Fibroblast of skin of left biceps (primary cell): ENCODE measurements at places on chromosomes 12 and 14.

DNA sequence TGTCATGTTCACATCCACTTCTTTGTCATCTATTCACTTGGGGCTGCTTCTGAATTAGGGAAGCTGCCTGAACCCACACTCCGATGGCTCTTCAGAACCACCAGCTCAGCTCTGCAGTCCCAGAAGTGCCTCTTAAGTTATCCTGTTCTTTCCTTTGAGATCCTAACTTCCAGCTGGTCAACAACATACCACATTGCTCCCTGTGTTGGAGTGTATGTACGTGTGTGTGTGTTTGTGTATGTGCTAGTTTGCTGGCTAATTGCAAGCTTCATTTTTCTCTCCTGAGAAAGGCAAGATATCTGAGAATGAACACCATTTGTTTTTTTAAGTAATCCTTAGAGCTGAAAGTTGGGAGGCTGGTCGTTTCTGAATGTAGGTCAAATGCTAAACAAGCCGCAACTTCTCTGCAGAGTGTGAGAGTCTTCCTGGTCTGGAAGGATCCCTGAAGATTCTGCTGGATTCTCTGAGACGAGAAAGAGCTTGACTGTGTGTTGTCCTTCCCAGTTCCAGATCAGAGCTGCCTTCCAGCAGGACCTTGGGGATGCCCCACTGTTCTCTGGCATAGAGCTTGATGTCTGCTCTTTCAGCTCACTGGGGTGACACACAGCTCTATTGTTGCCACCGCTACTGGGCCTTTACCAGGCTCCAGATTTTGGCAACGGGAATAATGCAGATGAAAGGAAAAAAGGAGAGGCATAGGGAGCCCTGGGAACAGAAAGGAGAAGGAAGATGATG is 839 bp downstream of the GSG1 start:
- DNase-seq: no peak

- DNase-seq: no peak
Measured at GRCh38 chr12:56257491-56258067, 605 bp downstream of the ANKRD52 start.

DNA sequence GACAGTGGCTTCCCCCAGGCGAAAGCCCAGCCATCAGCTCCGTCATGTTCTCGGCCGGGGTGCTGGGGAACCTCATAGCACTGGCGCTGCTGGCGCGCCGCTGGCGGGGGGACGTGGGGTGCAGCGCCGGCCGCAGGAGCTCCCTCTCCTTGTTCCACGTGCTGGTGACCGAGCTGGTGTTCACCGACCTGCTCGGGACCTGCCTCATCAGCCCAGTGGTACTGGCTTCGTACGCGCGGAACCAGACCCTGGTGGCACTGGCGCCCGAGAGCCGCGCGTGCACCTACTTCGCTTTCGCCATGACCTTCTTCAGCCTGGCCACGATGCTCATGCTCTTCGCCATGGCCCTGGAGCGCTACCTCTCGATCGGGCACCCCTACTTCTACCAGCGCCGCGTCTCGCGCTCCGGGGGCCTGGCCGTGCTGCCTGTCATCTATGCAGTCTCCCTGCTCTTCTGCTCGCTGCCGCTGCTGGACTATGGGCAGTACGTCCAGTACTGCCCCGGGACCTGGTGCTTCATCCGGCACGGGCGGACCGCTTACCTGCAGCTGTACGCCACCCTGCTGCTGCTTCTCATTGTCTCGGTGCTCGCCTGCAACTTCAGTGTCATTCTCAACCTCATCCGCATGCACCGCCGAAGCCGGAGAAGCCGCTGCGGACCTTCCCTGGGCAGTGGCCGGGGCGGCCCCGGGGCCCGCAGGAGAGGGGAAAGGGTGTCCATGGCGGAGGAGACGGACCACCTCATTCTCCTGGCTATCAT is 663 bp downstream of the PTGER2 start:
- DNase-seq: no peak

- DNase-seq: no peak
Measured at GRCh38 chr12:85835426-85836196, 598 bp downstream of the RASSF9 start.

DNA sequence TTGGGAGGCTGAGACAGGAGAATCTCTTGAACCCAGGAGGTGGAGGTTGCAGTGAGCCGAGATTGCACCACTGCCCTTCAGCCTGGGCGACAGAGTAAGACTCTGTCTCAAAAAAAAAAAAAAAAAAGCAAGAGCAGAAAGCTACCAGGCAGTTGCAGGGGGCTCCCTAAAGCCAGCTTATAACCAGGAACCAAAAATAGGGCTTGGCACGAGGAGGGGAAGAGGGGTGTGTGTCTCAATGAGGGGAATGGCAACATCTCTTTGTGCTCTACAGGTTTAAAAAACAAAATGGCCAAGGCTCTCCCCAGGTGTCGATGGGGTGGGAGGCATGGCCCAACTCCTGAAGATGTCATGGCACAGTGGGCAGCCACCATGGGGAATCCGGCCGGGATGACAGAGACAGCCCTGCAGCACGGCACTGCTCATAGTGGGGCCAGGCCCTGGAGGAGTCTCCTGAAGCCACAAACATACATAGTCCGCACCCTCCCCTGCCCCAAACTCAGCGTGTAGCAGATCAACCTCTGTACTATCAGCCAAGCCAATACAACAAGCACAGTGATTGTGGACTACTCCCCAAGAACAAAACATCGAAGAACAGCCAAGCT is 16.0 kb upstream of the EIF5 start:
- DNase-seq: no peak

DNA sequence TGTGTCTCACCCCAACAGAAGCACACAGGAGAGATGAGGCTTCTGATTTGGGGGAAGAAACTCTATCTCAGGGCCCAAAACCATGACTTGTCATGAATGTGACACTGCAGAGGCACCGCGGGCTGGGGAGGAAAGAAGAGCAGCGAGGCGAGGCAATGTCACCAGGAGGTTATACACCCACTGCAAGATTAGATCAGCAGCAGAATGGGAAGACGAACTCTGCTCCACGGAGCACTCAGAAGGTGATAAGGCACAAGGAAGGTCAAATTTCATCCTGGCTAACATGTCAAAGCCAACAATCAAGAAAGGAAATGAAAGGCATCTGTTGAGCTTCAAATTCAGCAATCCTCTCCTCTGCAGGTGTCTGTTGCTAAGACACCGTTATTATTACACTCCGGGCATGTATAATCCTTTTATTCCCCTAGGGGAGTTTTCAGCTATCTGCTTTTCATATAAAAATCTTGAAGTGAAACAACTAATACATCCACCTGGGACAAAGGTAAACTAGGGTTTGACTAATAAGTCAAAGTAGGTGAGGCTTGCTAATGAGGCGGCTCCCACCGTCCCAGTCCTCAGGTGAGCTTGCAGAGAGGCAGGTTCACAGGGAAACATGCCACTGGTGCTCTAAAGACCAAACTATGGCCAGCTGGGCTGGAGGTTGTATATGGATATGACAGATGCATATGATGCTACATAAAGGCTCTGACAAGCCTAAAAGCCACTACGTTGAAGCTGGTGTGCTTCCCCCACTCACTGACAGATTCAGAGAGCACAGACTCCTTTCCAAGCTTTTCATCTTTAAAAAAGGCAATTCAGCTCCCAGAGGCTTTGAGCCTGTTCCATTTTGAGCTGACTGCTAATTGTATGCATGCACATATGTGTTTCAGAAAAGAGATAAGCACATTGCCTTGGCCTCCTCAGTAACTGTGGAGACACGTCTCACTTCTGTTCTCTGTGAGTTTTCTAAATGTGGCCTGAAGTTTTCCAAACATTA is 221.2 kb downstream of the NELL2 start:
- no peak for DNase-seq

GRCh38 chr12:91215940-91216454 is 33.4 kb upstream of the DCN start:
- DNase-seq: no peak

DNA sequence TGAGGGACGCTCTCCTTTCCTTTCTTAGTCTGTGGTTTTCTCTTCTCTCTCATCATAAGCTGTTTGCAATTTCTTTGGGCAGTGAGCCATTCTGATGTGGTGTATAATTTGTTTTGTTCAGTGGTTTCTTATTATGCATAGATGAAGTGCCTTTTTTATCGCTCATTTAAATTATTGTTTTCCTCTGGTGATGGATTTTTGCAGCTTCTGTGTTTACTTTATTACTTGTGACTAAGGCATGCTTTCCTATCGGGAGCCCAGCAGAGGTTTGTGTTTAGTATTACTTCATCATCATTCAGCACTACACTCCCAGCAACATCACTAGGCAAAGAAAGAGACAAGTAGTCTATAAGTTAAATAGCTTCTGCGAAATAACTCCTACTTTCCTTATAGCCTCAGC is 586.6 kb upstream of the NOVA1 start:
- DNase-seq: peak; percentile 6

GRCh38 chr12:122789637-122790036 is 15.3 kb downstream of the CCDC62 start:
- no peak for DNase-seq

GRCh38 chr14:59333235-59333634 is 131.9 kb downstream of the GPR135 start:
- no peak for DNase-seq

DNA sequence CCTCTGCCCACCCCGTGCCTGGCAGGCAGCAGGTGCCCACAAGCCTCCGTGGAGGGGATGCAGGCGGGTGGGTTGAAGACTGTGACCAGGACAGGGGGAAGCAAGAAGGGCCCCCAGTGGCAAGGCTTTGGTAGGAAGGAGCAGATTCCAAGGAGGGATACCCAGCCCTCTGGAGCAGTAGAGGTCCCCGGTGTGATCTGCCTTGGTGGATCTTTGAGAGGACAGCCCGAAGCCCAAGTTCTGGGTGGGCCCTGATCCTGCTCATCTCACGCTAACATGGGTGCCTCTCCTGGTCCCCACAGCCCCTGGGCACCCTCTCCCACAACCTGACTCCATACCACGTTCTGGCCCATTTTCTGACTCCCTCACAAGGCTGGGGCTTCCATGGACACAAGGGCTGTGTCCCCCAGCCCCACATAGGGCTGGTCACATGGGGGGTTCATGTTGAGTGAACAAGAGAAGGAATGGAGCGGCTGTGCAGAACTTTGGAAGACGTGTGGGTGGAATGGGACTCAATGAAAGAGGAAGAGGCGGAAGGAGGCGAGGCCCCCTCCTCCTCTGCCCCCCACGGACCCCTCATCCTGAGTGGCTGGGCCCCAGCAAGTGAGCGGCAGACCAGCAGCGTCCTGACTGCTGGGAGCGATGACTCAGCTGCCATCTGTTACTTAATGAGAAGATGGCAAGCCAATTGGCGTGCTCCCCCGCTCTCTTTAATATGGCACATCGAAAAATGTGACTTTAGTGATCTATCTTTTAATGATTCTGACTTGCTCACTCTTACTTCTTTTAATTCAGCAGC is 77.0 kb upstream of the BCL11B start:
- no peak for DNase-seq

GRCh38 chr14:45120096-45120495 is 14.2 kb downstream of the FKBP3 start:
- no peak for DNase-seq

- DNase-seq: no peak
Measured at GRCh38 chr12:19764408-19764807, 325.1 kb downstream of the AEBP2 start.

DNA sequence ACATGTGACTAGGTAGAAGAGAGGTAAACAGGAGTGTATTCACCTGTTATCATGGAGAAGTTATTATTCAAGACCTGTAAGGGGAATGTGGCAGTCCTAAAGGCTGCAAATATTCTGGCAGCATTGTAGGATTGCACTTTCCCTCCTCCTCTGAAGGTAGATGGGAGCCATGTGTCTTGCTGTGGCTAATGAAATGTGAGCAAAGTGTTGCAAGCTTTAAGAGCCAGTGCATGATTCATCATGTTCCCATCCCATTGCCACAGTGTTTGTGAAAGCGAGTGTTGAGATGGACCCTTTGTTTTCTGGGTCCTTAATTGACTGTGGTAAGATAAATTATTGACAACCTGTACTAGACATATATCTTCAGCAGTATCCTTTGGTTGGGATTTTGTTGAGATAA is 128.7 kb downstream of the RGS6 start:
- DNase-seq: no peak

DNA sequence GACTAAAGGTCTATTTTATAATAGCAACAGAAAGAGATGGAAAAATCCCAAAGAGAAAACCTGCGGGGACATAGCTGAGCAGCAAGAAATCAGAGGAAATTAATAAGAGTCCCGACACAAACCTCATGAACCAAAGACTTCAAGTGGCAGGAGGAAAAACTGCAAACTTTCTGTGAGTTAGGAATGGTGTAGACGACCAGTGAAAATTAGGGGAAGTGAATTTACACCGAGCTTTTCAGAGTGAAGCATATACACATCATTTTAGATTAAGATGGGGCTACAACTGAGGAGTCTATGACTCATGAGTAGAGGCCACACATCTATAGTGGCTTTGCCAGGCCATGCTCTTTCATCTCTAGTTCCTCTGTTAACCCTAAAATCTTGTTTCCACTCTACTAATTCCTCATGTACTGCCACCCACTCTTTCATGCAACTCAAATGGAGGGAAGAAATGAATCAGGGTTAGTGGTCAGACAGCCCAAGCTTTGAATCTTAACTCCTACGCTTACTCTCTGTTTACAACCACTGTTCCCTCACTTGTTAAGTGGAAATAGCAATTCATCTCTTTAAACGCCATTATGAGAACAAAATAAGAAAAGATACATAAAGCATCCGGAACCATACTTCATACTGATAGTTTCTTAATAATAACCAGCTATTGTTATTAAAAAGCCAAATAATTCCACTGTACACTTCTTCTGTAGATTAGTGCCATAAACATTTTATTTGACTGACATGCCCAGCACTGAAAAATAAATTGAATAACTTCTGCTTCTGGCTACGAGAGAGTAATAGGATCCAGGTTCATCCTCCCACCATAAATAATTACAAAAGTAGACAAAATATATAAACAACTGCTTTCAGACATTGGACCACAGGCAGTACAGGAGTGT is 219.3 kb downstream of the RMST start:
- no peak for DNase-seq

DNA sequence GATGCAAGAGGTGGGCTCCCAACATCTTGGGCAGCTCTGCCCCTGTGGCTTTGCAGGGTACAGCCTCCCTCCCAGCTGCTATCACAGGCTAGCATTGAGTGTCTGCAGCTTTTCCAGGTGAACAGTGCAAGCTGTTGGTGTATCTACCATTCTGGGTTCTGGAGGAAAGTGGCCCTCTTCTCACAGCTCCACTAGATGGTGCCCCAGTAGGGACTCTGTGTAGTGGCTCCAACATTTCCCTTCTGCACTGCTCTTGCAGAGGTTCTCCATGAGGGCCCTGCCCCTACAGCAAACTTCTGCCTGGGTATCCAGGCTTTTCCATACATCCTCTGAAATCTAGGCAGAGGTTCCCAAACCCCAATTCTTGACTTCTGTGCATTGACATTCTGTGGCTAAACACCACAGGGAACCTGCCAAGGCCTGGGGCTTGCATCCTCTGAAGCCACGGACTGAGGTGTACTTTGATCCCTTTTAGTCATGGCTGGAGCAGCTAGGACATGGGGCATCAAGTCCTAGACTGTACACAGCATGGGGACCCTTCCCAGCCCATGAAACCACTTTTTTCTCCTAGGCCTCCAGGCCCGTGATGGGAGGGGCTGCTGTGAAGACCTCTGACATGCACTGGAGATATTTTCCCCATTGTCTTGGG is 24.0 kb upstream of the SLC38A1 start:
- DNase-seq: no peak

- no peak for DNase-seq
Measured at GRCh38 chr14:70666361-70666686, 24.6 kb downstream of the TTC9 start.

GRCh38 chr12:91877022-91877421 is 268.6 kb downstream of the BTG1 start:
- DNase-seq: no peak

- DNase-seq: no peak
Measured at GRCh38 chr14:105065280-105066228, at the start of gene GPR132. GPR132 (minus strand) TSS chr14:105065430; CDS start chr14:105055420, 10,010 bp downstream.
